ENCODE measurements at places on chromosomes 4 and X.

- no peak for DNase-seq
These were observed 5.4 kb upstream of the ADGRA3 start for GRCh38 chr4:22521240-22521639.

- DNase-seq = no peak
These were observed 478.4 kb downstream of the BCOR start for GRCh38 chrX:39619182-39620009.

GRCh38 chr4:102629673-102630072 is 128.5 kb downstream of the NFKB1 start:
- DNase-seq = no peak

- no peak for DNase-seq
These were observed 791 bp downstream of the GUCY1B1 start for GRCh38 chr4:155759372-155760252.

- no peak for DNase-seq
These were observed 12.9 kb upstream of the HSFX1 start for GRCh38 chrX:149760965-149761364.

DNA sequence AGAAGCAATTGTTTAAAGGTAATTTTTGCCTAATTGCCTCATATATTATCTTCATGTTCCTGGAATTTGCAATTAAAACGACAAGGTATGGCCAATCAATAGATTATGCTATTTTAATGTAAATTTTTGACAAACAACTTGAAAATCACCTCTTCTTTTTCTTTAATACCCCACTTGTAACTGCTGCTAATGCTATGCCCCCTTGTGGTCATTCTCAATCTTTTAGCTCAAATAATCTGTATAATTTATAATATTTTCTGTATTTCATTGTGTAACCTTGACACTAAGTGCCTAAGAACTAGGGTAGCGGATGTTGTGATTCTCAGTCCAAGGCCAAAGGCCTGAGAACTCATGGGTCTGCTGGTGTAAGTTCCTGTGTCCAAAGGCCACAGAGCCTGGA is 831.7 kb upstream of the POU3F4 start:
- DNase-seq = no peak

GRCh38 chrX:140273921-140274320 is 230.9 kb downstream of the SOX3 start:
- DNase-seq = no peak

- DNase-seq = no peak
These were observed 25.8 kb downstream of the TRIM75 start for GRCh38 chr4:165079476-165079875.

DNA sequence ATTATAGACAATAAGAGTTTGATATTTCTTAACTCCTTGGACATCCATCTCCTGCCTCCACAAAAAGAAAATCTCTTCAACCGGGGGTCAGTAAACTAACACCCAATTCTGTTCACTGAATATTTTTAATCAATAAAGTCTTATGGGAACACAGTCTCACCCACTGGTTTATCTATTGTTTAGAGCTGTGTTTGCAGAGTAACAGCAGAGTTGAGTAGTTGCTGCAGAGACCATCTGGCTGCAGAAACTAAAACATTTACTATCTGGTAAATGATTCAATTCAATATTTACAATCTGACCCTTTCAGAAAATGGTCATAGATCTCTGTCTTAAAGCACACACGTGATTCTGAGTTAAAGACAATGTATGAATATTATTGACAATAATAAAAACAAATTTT is 94.0 kb downstream of the TMA16 start:
- no peak for DNase-seq

DNA sequence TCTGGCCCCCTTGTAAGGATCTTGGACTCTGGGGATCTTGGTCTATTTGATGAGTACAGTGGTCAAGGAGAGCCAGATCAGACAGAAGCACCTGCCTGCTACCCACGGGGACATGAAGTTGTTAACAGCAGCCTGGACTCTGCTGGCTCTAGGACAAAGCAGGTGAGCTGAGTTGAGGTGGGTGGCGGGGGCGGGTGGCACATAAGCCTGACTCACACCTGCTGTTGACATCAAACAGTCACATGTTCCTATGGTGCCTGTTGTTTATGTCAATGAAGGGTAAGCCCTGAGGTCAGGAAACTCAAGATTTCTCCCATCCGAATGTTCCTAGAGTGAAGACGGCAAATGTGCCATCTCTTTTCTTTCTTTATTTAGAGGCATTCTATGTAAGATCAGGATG is 50.1 kb upstream of the CLNK start:
- DNase-seq = no peak

GRCh38 chrX:31271615-31272471 is 200.0 kb upstream of the FTHL17 start:
- DNase-seq = no peak

- no peak for DNase-seq
These were observed 264.1 kb downstream of the CBLL2 start for GRCh38 chrX:22536746-22537304.

- DNase-seq = no peak
These were observed 69.3 kb upstream of the TTC29 start for GRCh38 chr4:147014946-147015345.

DNA sequence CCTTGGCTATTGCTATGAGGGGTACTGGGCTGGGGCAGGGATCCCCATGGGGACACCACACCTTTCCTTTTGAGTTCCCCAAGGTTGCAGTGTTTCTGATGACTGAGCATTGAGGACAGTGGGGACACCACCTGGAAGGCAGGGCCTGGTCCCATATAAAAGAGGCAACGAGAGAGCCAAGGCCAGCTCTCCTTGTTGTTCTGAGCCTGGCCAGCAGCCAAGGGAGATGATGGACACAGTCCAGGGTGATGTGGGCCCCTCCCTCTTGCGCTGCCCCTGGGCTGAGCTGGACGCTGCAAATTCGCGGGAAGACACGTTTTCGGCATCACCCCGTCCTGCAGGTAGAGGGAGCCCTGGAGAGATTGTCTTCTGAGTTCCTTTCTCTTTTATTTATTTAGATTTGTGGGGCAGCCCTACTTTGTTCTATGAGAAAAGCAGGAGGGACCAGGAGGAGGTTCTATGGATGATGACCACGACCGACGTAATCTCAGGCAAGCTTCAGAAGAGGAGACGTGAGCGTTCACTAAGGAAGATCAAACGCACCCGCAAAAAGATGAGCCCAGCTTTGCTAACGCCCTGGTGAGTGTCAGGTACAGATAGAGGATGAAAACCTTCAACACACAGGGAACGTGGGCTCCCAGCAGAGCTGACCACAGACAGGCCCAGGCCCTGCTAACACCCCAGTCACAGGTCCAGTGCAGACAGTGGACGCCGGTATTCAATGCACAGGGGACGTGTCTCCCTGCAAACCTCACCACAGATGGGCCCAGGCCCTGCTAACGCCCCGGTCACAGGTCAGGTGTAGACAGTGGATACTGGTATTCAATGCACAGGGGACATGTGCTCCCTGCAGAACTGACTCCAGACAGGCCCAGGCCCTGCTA is 97.4 kb downstream of the SHOX start:
- DNase-seq = no peak

DNA sequence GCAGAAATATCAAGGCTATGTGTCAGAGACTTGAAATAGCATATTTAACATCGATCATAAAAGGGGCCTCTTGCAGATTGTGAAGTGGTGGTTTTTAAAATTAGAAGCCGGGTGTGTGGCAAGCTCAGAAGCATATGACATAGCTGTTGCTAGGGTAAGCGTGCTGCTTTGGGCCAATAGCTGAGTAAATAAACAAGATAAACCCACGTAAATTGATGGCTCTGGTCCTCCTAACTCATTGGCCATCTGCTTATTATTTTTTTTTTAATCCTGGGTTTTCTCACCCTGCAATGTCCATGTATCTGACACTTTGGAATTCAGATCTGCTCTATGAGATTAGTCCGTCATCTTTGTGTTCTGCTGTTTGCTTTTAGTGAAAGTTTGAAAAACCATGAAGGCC is 32.6 kb upstream of the STOX2 start:
- DNase-seq = no peak

DNA sequence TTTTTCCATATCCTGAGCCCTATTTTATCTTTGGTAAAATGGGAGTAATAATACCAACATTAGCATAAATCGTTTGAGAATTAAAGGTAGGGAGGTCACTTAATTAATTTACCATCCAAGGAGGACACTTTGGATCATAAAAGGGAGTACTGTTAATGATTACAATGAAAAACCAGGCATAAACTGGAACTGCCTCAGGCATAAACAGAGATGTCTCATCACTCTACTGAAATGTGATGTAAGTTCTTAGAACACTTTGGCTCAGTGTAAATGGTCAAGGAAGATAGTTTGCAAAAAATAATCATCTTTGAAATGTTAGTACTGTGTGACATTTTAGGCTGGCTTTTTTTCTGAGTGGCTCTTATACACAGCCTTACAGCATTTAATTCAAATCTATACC is 268.7 kb downstream of the SLC39A8 start:
- DNase-seq = no peak

- no peak for DNase-seq
These were observed 80.3 kb upstream of the NEIL3 start for GRCh38 chr4:177229331-177229730.

- no peak for DNase-seq
These were observed 121.0 kb downstream of the PCDH10 start for GRCh38 chr4:133270021-133270570.

DNA sequence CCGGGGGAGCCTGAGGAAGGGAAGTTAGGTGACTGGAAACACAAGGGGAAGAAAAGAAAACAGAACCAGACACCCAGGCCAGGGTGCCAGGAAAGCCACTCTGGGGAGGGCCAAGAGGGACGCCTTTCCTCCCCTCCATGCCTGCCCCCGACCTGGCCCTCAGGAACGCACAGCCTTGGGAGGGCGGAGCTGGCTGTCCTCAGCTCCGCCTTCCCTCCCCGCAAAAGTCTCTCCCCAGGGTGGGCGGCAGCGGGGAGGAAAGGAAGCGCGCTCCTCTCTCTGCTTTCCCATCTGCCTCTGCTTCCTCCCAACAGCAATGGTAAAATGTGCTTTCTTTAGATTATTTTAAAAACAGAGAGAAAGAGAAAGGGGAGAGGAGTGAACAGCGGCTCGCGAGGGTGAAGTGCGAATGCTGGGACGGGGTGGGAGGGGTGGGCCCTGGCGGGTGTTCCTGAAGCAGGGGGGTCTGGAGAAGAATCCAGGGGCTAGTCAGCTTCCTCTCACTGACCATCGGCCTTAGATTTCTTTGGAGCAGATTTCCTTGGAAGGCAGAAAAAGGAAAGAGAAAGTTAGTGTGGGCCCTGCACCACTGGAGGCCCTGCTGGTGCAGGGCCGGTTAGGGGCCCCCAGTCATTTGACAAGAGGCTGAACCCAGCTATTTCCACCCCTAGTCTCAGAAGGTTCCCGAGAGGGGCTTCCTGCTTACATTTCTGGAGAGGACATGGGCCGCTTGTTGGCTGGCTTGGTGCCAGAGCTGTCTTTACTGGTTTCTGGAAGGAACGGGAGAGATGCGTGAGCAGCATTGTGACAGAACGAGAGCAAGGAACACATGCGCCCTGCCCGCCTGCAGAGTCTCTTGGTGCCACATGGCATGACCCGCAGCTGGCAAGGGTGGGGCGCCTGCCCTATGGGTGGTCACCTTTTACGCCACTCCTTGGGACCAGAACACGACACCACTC is 4.7 kb upstream of the RENBP start:
- no peak for DNase-seq

DNA sequence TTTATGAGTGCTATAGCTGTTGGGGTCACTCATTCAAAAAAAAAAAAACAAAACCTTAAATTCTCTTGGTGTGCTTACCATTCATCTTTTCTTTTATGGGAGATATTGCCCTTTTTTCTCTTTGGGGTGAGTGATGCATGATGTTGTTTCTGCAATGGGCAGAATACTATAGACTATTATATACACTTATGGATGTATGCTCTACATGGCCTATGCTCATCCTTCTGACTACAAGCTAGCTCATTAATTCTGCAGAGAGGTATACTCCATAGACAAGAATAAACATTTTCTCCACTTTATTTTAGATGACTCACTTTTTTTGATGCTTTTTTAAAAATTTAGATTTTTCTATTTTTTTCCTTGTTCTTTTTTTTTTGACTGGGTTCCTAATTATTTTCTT is 160.3 kb upstream of the ANK2 start:
- no peak for DNase-seq

- no peak for DNase-seq
These were observed 40.9 kb downstream of the EGF start for GRCh38 chr4:109953556-109953955.

GRCh38 chr4:185033950-185034349 is 15.7 kb downstream of the HELT start:
- no peak for DNase-seq

DNA sequence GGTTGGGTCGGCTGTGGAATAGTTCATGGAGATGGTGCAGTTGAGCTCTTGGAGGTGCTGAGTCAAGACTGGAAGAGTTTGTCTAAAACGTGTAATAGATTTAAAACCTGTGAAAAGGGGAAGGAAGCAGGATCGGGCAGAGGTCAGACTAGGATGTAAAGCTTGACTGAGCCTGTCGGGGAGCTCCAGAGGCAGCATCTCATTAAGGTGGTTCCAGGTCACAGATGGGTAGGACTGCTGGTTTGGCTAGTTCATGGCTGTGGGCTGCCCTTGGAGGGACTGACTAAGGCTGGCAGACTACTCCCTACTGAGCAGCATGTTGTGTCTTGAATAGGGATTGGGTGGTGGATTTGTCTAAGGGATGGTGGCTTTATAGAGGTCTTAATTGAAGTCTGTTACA is 28.4 kb upstream of the WDR1 start:
- no peak for DNase-seq

GRCh38 chr4:24595659-24596058 is 11.3 kb upstream of the DHX15 start:
- DNase-seq = no peak

- DNase-seq = no peak
These were observed 618.6 kb downstream of the CENPC start for GRCh38 chr4:66926687-66927086.

DNA sequence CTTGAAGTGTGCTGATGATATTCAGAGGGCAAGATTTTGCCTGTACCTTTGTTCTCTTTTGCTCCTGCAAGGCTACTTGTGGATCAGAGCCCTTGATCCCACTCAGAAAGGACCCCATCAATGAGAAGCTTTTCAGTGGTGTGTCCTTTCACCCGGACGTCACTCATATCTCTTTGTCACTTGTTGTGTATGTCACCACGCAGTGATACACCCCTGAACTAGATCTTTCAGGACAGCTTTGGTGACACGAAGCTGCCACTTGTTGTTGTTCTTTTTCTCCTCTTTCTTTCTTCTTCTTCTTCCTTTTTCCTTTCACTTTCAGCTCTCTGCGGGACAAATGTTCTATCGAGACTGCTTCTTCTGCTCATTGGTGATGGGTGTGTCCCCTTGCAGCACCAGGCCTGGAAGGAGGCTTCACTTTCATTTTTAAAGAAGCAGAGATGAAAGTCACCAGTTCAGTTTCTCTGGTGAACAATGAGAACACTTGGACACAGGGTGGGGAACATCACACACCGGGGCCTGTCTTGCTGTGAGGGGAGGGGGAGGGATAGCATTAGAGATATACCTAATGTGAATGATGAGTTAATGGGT is 83.6 kb downstream of the NBDY start:
- no peak for DNase-seq

DNA sequence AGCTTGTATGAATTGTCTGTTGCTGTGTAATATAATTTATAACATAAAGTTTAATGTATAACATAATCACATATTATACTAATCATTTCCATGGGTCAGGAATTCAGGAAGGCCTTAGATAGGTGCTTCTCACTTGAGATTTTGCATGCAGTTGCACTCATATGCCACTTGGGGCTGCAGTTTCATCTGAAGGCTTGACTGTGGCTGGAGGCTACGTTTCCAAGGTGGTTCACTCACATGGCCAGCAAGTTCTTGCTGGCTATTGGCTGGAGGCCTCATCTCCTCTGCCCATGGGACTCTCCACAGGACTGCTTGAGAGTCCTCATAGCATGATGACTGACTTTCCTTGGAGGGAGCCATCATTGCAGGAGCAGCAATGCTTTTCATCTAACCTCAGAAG is 53.4 kb upstream of the STX18 start:
- DNase-seq = no peak

Measured in effector memory CD4-positive, alpha-beta T cell (primary cell).